Activated CD4-positive, alpha-beta T cell treated with anti-CD3 and anti-CD28 coated beads, Interleukin-2, amount 50 U/mL, for 4 hours (primary cell): ENCODE measurements at places on chromosomes 3 and 15.

DNA sequence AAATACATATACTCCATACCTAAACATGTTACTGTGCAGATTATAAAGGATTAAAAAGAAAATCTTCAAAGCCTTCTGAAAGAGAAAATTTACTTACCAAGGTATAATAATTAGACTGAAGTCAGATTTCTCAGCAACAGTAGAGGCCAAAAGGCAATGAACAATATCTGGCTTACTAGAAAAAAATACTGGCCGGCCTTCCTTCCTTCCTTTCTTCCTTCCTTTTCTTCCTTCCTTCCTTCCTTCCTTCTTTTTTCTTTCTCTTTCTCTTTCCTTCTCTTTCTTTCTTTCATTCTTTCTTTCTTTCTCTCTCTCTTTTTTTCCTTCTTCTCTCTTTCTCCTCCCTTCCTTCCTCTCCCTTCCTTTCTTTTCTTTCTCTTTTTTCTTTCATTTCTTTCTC lies 209.6 kb downstream of the KCNH8 start:
- no peak for DNase-seq

DNA sequence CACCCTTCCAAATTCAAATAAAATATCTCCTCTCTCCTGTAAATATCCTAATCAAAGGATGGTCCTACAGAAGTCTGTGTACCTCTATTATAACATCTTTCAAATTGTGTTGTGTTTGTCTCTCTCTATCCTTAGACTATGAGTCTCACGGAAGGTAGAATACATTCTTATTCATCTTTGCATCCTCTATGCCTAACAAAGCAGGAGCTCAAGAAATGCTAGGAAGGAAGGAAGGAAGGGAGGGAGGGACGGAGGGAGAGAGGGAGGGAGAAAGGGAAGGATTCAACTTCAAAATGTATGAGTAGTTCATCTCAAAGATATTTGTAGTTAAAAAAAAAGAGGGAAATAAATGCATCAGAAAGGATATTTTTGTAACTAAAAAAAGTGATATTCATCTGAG lies 150.0 kb downstream of the RTP4 start:
- DNase-seq = no peak

- no peak for DNase-seq
Measured at GRCh38 chr3:197397838-197398237, 99.4 kb upstream of the DLG1 start.

GRCh38 chr3:49900491-49901153 lies 3.1 kb downstream of the MST1R start:
- DNase-seq = no peak

DNA sequence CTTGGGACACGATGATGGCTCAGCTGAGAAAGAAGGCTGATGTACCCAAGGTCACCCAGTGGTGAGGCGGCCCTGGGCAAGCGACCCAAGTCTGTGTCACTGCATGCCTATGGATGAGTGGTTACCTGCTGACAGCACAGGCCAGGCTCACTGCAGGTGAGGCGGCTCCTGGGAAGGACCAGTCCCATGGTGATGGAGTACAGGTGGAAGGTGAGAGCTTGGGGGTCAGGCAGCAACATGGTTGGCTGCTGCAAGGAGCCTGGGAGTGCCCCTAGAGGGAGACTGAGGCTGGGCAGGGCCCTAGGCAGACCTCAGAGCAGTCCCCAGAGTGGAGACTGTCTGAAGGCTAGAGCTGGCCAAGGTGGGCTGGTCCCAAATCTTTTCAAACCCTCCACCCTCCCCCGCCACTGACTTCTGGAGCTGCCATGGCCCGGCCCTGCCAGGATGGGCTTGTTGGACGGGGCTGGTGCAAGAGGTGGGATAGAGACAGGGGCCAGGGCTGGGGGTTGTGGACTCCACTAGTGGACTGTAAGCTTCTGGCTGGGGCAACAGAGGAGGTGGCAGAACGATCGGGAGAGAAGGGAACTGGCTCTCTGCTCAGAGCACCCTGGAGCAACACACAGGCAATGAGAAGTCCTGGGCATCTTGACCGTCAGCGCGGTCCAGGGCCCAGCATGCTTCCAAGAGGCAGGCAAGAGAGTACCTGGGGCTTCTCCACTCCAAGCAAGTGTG lies 72.5 kb upstream of the SLC6A11 start:
- no peak for DNase-seq

DNA sequence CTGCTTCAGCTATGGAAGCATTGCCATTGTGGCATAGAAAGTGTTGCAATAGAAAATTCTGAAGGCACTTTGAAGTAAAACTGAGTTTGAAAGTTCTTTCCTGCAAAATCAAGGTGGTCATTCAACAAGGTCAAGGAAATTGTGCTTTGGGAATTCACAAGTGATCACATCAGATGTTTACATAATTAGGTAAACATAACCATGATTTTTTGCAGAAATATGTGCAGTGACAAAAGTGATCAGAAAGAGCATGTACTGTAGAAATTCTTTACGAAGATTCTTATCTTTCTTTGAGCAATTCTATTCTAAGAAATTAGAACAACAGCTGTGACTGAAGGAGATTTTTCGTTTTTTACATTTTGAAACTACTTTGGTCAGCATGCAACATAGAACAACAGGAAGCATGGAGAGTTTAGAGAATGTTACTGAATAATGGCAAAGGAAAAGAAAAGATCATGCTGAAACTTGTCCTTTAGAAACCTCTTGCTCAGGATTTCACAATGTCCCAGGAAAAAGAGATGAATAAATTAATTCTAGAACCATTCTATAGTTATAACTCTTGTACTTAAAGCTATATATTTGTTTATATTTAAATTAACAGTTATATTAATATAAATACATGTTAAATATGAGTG lies 643.4 kb upstream of the ARPP21 start:
- DNase-seq = no peak

DNA sequence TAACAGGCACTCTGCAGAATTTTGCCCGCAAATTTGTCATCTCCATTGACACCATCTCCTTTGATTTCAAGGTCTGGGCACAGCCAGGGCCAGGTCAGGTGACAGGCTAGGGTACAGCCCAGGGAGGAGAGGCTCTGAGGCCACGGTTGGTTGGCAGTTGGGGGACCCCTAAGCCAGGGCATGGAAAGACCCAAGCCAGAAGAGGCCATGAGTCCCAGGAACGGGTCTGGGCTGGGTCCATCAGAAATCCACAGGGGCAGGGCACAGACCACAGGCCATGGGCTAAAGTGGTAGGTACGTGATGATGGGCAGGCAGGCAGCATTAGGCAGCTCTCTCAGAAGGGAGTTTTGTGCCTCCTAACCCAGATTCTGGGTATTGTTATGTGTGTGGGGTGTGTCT lies 45.8 kb downstream of the SEMA3G start:
- DNase-seq = no peak

GRCh38 chr3:56373386-56373785 lies 94.9 kb downstream of the ERC2 start:
- DNase-seq = no peak

- no peak for DNase-seq
Measured at GRCh38 chr3:73718326-73719110, 93.8 kb upstream of the PDZRN3 start.

DNA sequence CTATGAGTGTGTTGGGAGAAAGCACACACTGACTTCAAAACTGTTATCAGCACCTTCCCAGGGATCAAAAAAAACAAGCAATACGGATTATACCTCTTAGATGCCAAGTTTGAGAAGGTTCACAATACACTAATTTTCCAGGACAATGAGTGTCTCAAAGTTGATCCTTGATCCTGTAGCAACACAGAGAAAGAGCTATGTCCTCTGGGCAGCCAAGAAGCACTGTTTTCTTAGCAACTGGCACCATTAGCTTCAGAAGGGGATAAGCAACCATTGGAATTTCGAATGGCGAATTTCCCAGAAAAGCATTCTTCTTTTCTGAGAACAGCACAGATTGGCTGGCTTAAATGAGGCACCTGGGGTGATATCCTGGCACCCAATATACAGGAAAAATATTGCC lies 270.3 kb upstream of the RORA start:
- DNase-seq = no peak

- no peak for DNase-seq
Measured at GRCh38 chr3:114904633-114905032, 242.5 kb downstream of the ZBTB20 start.

- no peak for DNase-seq
Measured at GRCh38 chr3:112894258-112894657, 47.6 kb upstream of the CD200R1L start.

- no peak for DNase-seq
Measured at GRCh38 chr3:171776839-171777583, 33.3 kb downstream of the PLD1 start.

- DNase-seq = no peak
Measured at GRCh38 chr3:156620260-156620659, 54.1 kb upstream of the TIPARP start.

DNA sequence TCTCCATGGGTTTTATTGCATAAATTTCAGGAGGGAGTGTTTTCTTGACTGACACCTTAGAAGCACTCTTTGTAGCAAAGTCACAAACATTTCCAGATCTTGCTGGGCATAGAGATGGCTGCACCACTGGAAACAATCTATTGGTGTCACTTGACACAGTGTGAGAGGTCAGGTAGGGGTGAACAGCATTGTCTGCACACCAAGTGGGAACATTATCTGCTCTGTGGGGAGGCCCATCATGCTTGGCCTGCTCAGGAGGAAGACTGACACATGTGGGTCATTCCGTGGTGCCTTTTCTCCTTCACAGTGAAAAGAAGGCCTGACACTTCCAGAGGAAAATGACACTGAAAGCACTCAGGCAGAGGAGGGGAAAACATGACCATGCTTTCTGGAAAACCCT lies 149.9 kb upstream of the GALNT15 start:
- no peak for DNase-seq

- no peak for DNase-seq
Measured at GRCh38 chr3:82796765-82797164, 1035.3 kb upstream of the GBE1 start.

- DNase-seq = peak; percentile 19
Measured at GRCh38 chr15:52730173-52730572, 51.0 kb upstream of the ATOSA start.

GRCh38 chr3:156906275-156906674 lies 80.1 kb downstream of the LEKR1 start:
- DNase-seq = no peak

GRCh38 chr3:139117883-139118760 lies 73.4 kb upstream of the PRR23C start:
- no peak for DNase-seq

- DNase-seq = no peak
Measured at GRCh38 chr15:86744198-86744780, 664.6 kb downstream of the AGBL1 start.

GRCh38 chr15:98400120-98400519 lies 248.2 kb upstream of the IGF1R start:
- DNase-seq = no peak

GRCh38 chr3:128983293-128984069 lies 10.4 kb downstream of the CFAP92 start:
- no peak for DNase-seq

- DNase-seq = no peak
Measured at GRCh38 chr3:62525281-62525680, 151.9 kb upstream of the FEZF2 start.

DNA sequence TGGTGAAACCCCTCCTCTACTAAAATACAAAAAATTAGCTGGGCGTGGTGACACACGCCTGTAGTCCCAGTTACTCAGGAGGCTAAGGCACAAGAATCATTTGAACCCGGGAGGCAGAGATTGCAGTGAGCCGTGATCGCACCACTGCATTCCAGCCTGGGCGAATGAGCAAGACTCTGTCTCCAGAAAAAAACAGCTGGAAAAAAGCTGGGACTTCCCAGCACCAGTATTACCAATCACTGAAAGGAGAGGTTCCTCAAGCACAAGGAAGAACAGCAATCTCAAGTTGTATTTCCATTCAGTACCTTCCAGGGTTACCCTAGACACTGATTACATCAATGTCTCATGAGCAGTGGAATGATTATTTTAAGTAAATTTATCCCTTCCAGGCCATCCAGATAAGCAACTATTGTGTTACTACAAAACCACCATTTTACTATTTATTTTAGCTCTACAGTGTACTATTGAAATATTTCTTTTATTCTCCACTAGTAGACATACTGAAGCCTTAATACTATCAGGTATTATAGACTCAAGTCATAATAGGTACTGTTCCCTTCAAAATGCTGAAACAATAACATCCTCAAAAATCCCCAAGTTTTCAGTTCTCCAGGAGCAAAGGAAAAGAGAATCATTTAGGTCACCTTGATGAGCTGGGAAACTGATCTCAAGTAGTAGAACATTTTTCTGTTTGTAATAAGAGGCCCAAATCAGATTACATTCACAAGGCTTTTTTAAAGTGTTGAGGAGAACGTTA lies 54.8 kb upstream of the VGLL4 start:
- no peak for DNase-seq

GRCh38 chr3:127307112-127307835 lies 19.4 kb upstream of the PRR20G start:
- no peak for DNase-seq

DNA sequence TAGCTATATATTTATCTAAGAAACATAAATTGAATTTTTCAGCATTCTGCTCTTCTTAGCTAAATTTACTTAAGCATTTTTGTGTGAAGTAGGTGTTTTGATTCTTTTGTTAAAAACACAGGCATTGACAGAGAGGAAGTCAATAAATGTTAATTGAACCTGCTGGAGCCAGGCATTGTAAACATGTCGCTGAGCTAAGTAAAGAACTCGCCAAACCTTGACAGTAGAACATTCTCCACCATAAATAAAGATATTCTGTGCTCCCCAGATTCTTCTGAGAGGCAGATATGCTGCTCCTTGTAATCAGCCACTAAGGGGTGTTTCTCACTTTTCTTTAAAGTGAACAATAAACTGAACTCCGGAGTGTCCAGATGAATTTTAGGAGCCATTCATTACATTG lies 38.4 kb downstream of the SYNM start:
- no peak for DNase-seq

GRCh38 chr15:68227643-68228142 lies 1.8 kb downstream of the CLN6 start:
- DNase-seq = no peak

- DNase-seq = no peak
Measured at GRCh38 chr15:40911141-40911540, 16.9 kb downstream of the VPS18 start.

DNA sequence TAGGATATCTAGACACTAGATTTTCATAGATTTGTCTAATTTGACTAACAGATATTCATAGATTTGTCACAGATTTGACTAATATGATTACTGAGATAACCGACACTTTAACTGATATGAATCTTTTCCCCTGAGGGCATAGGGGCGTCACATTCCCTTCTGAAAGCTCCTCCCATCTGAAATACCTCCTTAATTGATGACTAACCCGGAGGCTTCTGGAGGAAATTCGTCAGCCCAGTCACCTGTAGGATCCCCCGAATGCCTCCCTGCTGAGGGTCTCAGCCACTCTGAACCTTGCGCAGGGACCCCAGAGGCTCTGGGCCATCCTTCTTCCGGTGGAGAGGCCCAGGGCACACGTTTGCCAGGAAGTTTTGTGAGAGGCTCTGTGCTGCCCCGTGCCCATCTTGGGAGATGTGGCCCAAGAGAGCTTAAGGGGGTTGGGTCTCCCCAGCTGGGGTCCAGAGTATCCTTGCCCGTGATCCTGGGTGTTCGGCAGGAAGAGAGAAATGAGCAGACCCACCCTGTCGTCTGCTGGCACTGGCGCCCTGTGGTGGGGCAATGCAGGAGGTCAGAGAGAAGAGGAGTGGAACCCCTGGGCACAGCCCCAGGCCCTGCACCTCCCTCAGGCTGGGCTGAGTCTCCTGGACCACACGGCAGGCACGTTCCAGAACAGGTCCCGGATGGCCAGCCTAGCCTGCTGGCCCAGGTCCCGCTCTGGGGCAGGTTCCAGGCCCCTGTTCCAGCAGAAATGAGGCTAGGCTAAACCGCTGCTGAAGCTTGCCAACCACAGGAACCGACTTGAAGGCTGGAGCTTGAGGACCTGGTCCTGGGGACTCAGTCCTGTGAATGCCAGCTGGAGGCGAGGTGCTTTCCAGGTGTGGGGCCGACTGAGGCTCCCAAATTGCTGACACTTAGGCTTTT lies 1.7 kb downstream of the PLA2G4D start:
- no peak for DNase-seq
